ENCODE measurements at places on chromosomes 5 and 9.

GRCh38 chr5:175887463-175887862 lies 16.1 kb downstream of the CPLX2 start:
- DNase-seq: no peak

- no peak for DNase-seq
Measured at GRCh38 chr5:59016925-59017324, 434.1 kb downstream of the RAB3C start.

- DNase-seq: no peak
Measured at GRCh38 chr5:99070822-99071221, 142.0 kb upstream of the CHD1 start.

GRCh38 chr5:34849253-34849652 lies 10.3 kb downstream of the TTC23L start:
- DNase-seq: no peak

- no peak for DNase-seq
Measured at GRCh38 chr5:177029498-177029897, 7.0 kb downstream of the ZNF346 start.

- DNase-seq: peak; percentile 40
Measured at GRCh38 chr9:36486933-36487481, 85.7 kb upstream of the MELK start.

GRCh38 chr5:81533629-81534405 lies 139.9 kb upstream of the ACOT12 start:
- no peak for DNase-seq

GRCh38 chr5:109655841-109656240 lies 33.9 kb upstream of the MAN2A1 start:
- DNase-seq: no peak
